ENCODE measurements at places on chromosomes 6 and 20.

DNA sequence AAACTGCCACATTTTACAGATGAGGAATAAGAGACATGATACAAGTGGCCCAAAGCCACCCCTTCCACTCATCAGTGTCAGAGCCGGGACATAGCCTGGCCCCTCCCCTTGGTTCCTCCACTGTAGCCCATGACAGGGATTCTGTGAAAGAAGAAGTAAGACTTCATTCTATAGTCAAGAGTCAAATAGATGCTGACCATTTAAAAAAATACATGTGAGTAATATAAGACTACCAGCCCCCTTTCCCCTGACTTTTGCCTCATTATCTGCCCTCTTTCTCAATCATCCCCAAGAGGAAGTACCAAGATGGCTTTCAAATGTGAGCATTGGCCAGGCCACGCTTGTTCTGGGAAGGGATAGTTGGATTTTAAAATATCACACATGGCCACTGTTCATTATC lies 57.8 kb upstream of the TAB2 start:
- DNase-seq = no peak

DNA sequence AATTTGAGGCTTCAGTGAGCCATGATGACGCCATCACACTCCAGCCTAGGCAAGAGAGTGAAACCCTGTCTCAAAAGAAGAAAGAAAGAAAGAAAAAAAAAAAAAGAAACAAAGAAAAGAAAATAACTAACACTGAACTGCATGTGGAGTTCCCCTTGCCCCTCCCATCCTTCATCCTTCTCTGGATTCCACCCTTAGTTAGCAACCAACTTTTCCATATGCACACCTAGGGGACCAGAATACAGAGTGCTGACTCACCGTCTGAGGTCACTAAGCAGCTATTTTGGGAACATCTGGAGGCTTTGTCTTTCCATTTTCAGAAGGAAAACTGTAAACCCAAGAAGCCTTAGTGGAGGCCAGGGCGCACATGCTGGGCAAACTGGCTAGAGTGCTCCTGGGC lies 257.4 kb downstream of the MAFB start:
- DNase-seq = no peak

DNA sequence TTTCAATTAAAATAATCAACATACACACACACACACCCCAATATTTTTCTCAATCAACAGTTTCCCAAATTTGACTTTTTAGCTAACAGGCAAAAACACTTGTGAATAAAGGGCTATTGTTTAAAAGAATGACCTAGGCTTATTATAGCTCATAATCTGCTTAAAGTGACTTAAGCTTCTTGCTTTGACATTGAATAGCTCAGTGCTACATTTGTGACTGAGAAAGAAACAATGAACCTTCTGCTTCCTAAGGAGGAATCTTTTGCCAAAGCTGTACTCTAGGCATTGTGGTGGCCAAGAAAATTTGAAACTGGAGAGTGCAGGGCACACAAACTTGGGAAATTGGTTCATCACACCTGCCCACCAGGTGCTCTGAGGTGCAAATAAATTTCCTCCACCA lies 282.0 kb downstream of the SYNE1 start:
- no peak for DNase-seq

DNA sequence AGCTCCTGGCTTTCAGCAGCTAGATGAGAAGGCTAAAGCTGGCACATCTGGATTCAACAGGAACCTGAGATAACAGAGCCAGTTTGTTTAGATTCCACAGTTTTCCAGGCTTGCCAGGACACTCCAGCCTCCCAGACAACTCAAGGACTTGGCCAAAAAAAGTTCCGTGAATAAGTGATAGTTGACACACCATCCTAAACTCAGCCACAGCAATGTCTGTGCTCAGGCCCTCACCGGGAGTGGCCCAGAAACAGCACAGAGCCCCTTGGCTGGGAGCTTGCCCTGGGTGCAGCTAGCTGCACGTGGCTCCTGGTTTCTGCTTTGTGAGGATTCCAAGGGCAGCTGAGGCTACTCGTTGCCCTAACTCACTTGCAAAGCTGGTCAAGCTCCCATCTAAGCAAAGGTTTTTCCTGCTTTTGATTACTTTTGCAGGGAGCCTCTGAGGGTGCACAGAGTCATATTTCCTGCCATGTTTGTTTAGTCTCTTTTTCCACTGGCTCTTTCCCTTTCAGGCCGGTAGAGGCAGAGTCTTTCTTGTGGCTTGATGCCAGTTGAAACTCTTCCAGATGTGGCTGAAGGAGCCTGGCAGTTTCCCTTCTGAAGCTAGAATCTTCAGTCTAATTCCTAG lies 118.3 kb upstream of the ECI2 start:
- no peak for DNase-seq

DNA sequence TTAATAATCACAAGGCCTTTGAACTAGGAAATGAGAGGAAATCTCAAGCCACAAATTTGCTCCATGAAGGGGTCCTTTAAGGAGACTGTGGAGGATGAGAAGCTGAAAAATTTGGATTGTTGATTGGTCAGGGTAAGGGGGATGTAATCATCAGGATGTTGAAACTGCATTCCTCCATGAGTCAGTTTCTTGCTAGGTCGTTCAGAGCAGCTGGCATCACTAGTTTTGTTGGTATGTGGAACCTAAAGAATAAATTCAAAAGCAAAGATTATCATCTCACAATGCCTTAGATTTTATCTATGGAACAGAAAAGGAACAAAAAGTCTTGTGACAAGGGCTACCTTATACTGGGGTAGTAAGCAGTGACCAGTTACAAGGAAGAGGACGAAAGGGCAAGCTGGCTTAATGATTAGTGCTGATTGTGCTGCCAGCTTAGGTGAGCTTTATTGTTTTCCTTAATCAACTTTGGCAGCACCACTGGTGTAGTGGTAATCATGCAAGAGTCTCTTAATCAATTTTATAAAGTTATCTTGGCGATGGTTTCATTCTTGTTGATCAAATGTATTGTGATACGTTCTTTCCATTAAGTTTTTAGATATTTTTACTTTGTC lies 36.6 kb downstream of the CRISP2 start:
- DNase-seq = no peak

GRCh38 chr6:22765015-22765414 lies 195.6 kb downstream of the HDGFL1 start:
- DNase-seq = no peak

DNA sequence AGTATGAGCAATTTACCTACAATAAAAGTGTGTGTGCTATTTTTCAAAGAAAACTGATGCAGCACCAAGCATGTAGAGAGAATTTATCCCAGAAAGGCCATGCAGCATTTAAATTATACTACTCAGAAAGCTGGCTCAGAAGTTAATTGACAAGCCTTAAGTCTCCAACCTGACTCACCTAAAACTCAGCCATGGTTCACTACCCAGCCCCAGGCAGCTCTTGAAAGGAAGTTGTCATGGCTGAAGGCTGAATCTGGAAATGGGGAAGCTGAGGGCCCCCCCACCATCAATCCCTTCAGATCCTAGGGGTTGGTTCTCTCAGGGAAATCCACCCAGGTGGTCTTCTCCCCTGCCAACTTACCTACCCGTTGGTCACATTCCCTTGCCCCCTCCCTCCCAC lies 19.7 kb downstream of the PPIL6 start:
- DNase-seq = no peak

DNA sequence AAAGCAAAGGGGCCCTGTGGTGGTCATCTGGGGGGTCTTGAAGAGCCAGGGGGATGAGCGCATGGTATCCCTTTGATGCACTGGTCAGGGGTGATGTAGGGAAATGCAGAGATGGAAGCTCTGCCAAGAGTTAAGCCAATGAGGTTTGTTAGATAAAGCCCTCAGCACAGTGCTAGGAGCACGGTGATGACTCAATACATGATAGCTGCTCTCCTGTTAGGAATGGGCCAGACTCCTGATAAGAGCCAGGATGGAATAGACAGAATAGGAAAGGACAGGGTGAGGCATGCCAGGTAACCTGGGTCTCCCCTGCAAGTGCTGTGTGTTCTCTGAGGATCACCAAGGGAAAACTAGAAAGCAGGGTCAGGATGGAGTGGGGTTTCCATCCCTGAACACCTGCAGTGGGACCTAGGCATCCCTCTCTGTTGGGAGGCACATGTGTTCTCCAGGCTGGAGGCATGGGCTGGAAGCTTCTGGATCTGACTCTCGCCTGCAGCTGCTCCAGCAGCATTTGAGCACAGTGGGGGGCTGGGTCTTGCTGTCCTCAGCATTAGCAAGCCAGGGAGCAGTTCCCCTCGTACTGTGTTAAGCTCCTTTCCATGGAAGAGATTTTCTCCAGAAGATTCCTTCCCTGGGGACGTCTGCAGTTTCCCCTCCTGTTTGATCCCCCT lies 71.8 kb upstream of the TIAM2 start:
- DNase-seq = no peak

DNA sequence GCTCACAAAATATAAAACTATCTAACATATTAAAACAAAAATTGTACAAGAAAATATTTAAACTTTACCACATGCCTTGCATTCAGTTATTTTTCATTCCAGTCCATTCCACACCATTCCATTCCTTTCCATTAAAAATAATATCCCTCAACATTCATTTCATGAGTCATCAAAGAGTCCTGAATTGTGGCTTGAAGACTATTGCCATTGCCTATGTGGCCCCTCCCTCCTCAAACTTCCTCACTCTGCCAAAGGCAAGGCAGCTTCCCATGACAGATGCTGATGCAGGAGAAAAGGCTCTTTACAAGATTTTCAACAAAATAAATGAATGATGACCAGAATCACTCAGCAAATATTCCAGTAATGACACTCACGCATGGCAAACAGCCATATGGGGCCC lies 31.7 kb downstream of the IL20RA start:
- no peak for DNase-seq

GRCh38 chr6:100342830-100343229 lies 121.9 kb downstream of the SIM1 start:
- DNase-seq = no peak

- DNase-seq = no peak
Measured at GRCh38 chr6:168403370-168404005, 37.5 kb upstream of the SMOC2 start.

DNA sequence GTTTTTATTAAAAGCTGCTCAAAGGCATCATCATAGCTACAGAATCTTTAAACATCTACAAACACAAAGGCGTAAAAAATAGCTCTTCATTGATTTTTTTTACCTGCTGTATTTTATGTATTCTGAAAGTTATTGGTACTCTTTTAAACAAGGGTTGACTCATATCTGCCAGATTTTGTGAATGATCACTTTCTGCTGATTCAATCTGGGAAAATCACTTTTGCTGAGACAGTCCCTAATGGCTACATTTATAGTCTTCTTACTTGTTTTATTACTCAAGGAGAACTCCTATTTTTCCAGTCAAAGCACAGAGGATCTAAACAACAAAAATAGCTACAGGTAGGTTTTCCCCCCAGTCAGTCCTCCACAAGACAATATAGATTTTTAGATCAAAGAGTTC lies 739.0 kb downstream of the CBLN4 start:
- no peak for DNase-seq

- DNase-seq = no peak
Measured at GRCh38 chr6:76886900-76887299, 576.4 kb downstream of the HTR1B start.

DNA sequence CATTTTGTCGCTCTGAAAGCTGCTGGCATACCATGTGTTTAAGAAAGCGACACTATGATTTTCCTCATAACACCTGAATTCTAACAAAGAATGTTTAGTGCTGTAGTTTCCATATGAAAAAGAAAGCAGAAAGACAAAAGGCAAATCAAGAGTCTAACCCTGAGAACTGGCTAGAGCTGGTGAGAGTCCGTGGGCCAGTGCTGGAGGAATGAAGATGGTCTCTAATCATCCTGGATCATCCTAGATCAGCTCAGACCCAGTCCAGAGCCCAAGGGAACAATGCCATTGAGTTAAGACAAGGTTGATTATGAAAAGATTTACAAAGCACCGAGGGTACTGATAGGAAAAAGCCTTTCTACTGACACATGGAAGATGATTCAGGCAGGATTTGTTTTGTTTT lies 73.0 kb upstream of the MYLIP start:
- no peak for DNase-seq

- no peak for DNase-seq
Measured at GRCh38 chr20:50144362-50144761, 9.2 kb downstream of the PEDS1 start.

DNA sequence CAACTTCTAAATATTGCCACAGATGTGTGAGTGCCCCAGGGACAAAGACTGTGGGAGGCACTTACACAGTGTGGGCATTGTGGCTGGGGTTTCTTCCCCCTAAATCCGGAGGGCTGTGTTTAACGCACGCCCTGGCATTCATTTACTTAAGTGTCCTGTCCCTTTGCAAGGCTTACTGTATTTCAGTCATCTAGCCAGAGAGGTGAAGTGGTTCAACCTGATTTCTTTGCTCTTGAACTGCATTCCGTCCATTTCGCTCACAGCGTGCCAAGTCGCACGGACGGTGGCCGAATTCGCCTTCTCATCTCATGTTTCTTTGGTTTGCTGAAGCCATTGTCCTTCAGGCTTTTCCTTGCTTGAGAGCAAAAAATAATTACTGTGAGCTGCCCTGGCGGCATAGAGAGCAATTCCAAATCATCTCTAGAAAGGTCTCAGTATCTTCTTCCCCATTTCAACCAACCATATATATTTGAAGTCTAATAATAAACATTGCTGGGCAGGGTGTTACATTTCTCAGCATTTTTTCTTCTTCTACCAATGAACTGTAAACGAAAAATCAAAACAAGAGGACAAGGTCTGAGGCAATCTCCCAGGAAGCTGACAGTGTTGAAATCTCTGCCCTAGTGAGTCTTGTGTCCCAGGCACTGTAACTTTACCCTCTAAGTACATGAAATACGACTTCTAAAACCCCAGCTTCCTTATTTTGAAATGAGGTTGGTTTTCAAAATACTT lies 16.9 kb downstream of the SYTL3 start:
- no peak for DNase-seq

GRCh38 chr20:21388566-21388965 lies 8.8 kb downstream of the NKX2-4 start:
- no peak for DNase-seq

GRCh38 chr20:48995589-48995988 lies 50.5 kb upstream of the CSE1L start:
- DNase-seq = no peak

- no peak for DNase-seq
Measured at GRCh38 chr6:167152862-167153261, 4.9 kb downstream of the GPR31 start.

DNA sequence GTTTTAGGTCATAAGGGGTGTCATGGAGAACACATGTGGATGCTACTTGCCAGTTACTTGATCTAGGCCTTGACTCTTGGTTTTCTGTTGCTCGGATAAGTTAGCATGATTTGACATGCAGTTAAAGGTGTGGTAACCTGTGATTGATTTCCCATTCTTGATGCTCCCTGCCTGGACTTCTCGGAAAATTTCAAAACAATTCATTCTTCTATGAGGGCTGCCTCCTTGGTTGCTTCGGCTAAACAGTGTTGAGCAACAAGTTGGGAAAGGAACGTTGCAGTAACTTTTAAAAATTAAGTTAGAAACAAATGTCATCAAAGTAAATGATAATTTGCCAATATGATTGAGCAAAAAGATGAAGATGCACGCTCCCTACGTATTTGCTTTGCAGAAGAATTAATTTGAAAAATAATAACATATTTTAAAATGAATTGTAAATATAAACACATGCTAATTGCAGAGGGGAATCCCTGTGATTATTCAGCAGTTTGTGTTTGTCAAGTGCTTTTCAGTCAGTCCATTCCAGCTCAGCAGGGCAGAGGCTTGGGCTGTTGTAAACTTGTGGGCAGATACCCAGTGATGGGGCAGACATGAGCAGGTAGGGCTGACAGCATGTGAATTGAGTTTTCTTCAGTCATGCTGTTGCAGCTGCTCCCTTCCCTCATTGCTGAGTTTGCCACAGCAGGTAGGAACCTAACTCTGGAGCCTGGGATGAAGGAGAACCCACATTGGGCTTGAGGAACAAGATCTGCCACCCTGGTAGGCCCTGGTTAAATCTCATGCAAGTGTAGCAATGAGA lies 110.2 kb downstream of the ESR1 start:
- DNase-seq = no peak

- no peak for DNase-seq
Measured at GRCh38 chr6:163661272-163661671, 246.8 kb downstream of the QKI start.

Measured in stimulated activated CD8-positive, alpha-beta memory T cell treated with anti-CD3 and anti-CD28 coated beads, Interleukin-4, amount 100 ng/mL, for 1 hour (primary cell).